Activated CD8-positive, alpha-beta memory T cell treated with anti-CD3 and anti-CD28 coated beads for 1 hour (primary cell): ENCODE measurements at places on chromosomes 4 and X.

GRCh38 chr4:183149616-183150539, 50.8 kb downstream of the WWC2 start:
- no peak for DNase-seq

- peak; percentile 30 for DNase-seq
These were observed 29.0 kb downstream of the REELD1 start for GRCh38 chr4:146243141-146243882.

DNA sequence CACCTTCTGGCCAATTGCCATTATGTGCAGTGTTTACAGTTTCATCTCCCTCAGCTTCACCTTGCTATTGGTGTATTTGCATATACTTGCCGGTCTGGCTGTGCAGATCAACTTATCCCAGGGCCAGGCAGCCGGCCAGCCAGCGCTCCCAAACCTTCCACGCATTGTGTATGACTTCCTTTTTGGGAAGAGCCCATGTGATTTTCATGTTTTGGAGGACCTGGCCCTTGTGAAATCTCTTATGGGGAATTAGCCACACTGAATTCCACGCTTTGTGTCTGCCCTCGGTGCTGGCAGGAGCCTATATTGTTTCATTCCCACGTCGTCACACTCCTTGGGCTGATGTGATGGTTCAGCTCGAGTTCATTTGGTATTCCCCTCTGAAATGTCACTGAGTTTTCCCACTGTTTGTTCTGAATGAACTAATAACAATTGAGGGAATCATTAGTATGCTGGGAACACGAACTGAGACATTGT, 6.0 kb upstream of the PDLIM3 start:
- no peak for DNase-seq

DNA sequence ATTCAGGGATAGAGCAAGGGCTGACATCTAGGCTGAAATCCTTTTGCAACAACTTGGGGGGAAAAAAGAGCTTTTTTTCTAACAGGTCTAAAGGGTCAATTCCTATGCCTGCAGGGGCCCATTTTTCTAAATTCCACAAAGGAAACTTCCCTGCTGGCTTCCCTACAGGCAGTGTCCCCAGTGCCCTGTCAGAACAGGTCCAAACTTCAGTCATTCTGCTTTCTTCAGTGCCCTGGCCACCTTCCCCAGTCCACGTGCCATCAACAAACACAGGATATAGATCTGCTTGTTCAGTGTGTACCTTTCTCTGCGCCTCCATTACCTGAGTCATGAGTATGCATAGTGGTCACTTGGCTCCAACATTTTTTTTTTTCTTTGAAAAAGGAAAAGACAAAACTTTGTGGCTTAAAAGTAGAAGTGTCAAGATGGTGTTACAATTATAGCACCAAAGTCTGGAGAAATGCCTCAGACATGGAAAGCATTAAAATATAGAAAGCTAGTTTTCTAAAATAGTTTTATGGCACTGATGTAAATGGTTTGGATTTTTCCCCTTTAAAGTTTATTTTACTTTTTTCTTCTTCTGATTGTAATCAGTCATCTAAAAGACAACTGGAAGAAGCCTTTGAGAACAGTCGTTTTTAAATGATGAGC, 84.0 kb upstream of the JADE1 start:
- DNase-seq: no peak

- no peak for DNase-seq
These were observed 1125.5 kb downstream of the FAT4 start for GRCh38 chr4:126440297-126440696.

GRCh38 chr4:145935253-145936141, 3.1 kb downstream of the ZNF827 start:
- no peak for DNase-seq

- DNase-seq: peak; percentile 5
These were observed 42.9 kb upstream of the HS3ST1 start for GRCh38 chr4:11471618-11472017.

DNA sequence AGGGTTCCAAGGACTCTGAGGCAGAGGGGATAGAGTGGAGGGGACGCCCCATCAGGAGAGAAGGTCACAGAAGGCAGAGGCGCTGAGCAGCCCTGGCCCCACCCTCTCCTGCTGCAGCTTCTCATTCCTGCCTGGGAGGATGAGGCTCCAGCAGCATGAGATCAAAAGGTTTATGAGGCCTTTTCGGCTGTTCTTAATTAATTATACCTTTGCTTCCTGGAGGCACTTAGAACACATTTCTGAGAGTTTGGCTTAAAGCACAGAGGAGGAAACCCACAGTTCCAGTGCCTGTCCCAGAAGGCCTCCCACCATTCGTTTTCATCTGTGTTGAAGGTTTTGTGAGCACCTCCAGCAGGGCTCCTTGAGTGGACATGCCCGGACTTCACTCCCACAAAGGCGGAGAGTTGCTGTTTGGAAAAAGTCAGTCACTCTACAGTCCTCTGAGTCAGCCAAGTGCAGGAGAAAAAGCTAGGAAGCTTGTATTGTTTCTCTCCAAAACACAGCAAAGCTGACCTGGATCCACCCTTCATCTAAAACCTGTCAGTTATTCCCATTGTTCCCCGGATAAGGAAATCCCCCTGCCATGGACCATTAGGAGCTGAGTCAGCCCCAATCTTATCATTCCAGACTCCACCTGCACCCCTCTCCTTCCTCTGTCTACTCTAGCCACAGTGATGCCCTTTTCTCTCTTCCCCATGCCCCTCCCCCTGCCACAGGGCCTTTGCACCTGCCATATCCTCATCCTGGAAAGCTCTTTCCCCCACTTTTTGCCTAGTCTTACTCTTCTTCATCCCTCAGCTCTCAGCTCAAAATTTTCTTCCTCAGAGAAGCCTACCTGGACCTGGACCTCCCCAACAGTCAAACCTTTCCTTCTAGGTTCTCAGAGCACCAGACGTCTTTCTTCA, 276.8 kb downstream of the FBXW7 start:
- no peak for DNase-seq

GRCh38 chrX:77174680-77175519, 272.3 kb upstream of the FGF16 start:
- no peak for DNase-seq

- DNase-seq: no peak
These were observed 66.2 kb upstream of the TACR3 start for GRCh38 chr4:103786014-103786413.

DNA sequence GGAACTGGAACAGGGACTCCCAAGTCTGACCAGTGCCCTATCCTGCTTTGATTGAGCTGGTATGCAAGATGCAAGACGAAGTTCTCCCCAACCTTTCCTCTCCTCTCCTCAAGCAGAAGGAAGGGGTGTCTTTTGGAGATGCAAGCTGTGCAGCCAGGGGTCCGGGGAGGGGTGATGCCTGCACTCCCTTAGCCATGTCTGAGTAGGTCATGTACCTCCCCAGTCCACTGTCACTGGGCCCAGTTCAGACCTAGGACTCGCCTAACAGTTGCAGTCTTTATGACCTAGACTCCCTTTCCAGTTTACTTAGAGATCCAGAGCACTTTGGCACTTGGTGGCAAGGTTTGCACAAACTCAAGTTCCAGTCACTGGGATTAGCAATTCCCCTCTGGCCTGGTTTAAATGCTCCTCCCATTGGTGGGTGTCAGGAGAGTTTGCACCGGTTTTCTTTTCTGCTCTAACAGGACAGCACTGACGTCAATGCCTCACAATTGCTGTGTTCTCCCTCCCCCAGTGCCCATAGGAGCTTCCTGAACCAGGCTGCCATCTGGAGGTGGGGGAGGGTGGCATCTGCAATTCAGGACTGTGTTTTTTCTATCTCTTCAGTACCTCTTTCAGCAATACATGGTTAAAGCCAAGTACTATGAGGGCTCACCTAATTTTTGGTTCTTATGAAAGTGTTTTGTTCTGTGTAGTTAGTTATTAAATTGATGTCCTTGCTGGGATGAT, 782.2 kb downstream of the ARAP2 start:
- no peak for DNase-seq

GRCh38 chr4:17475481-17475880, 36.4 kb downstream of the QDPR start:
- no peak for DNase-seq

- DNase-seq: no peak
These were observed 23.2 kb downstream of the VEGFC start for GRCh38 chr4:176769514-176769913.

DNA sequence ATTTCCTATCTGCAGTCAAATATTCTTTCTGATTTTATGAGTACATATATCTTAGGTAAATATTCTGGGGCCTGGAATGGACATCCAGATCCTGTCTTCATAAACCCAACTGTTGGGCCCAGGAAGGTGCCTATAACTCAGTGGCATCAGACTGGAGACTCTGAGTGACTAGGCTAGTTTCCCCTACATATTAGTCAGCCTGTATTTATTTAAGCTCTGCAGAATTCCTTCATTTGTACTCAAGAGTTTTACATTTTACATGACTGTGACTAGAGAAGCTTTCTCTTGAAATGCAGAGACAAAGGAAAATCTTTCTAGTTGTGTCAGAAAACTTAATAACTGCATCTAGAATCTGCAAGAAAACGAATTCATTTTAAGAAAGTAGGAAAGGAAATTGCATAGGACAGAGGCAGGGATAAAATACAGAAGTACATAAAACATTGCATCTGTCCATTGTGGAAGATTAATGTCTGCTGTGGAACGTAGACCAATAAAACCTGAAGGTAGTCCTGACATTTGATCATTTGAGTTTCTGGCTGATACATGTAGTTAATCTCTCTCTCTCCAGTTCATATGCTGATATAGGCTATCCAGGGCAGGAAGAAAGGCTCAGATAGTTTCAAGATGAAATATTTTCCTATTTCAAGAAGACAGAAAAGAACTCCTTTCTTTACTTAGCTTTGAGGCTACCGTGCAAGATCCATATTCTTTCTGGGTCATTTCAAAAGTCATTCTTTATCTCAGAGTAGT, 78.2 kb downstream of the OPHN1 start:
- DNase-seq: no peak

GRCh38 chr4:165612936-165613335, 234.1 kb downstream of the CPE start:
- no peak for DNase-seq

DNA sequence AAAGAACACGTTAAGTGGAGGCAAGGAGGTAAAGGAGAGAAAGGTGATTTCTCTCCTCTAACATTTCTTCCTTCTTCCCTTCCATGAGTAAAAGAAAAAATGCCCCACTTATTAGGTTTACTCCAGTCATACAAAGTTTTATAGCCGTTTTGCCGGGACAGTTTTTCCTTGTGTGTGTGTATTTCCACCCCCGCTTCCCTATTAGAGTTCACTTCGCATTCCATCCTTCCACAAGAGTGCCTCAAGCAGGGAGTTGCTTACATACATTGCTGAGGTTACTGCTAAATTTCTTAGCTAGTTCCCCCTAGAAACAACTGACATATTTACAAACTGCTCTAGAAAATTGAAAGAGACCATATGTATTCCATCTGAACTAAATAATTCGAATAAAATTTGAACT, 45.2 kb upstream of the BMP15 start:
- DNase-seq: no peak

GRCh38 chr4:54780149-54780495, 122.4 kb downstream of the KIT start:
- no peak for DNase-seq

DNA sequence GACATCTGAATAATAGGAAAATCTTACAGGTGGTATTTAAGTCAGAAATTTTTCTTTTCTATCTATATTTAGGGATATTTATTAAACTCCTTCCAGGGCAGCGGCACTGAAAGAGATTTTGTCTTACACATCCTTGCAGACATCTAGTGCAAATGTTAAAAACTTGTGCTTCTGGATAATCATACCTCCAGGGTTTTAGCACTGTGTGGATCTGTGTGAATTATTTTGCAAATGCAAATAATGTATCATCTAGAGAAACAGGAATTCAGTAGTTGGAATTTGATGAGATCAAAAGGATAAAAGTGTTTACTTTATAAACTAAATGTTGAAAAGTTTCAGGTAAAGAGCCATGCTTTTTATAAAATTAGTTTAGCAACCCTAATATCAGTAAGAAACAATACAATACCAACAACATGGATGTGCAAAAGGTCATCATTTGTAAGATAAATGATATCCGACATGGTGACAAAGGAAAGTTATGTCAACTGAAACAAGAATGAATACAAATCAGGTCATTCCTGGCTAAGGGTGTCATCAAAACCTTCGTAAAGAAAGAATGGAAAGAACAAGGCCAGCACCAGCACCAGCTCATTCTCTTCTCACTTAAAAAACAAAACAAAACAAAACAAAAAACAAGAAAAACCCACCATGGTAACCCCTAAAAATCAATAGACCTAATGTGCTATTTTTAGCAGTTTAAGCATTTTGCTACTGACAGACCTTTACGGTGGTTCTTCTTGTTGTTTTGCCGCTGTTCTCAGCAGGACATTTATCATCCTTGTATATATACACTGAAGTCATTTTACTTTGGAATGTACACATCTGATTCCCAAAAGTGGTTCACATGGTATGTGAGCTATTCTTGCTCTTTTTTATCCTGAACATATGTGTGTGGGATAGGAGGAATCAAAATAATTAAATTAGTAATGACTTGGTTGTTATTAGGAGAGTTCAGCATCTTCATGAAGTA, 219.7 kb upstream of the NDST3 start:
- DNase-seq: no peak

GRCh38 chr4:145541346-145541745, 59.7 kb downstream of the SMAD1 start:
- DNase-seq: no peak

DNA sequence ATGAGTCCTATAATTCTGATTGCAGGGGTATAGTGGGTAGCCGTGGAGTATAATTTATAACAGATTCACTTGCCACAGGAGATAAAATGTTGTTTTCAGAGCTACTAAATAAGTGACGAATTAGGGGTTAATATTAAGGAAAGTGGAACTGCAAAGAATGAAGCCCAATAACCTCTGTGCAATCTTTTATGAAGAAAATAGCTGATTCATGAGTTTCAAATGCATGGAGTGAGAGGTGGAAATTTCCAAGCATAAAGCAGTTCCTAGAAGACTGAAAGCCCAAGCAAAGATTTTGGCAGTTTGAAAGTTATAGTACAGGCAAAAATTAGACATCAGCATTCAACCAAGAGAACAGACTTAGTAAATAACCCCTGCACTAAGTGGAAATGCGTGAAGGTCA, 1782.4 kb upstream of the PCDH10 start:
- no peak for DNase-seq

DNA sequence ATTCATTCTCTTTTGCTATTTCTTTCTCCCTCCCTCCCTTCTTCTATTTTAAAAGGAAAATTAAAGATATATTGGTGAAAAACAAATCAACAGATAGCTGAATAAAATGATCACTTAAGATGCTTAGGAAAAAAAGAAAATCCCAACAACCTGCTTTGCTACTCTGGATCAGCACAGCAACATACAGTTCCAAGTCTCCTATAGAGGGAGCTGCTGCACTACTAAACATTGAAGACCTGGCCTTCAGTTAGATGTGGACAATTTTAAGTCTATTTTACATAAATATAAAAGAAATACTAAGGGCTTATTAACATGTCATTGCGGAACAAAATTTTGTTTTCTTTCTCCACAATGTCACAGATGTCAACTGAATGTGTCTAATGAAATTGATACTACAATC, 226.4 kb downstream of the MAGEB5 start:
- DNase-seq: no peak

- DNase-seq: no peak
These were observed 36.3 kb downstream of the SOD3 start for GRCh38 chr4:24831637-24832036.

- DNase-seq: no peak
These were observed 14.5 kb upstream of the CAPN6 start for GRCh38 chrX:111284631-111285293.

GRCh38 chrX:18933617-18934016, 50.3 kb downstream of the PHKA2 start:
- DNase-seq: no peak
